ENCODE measurements at places on chromosomes 13 and 19. TPM values are rescaled to one million over a fixed set of nuclear protein-coding genes. Genes with fewer than 3 reads are reported as not detected.
A peak's percentile ranks its signal among the peaks of the same experiment; 100 is the strongest.

GRCh38 chr13:28540612-28541011 is 45.7 kb upstream of the FLT1 start:
- no peaks in the 10 kb centered on the region for H3K36me3 ChIP-seq
- H3K27ac ChIP-seq, result no peak overlapping the region
- H3K4me3 ChIP-seq, result no peak overlapping the region
- no peak for DNase-seq
- no peaks in the 10 kb centered on the region for H3K27me3 ChIP-seq

DNA sequence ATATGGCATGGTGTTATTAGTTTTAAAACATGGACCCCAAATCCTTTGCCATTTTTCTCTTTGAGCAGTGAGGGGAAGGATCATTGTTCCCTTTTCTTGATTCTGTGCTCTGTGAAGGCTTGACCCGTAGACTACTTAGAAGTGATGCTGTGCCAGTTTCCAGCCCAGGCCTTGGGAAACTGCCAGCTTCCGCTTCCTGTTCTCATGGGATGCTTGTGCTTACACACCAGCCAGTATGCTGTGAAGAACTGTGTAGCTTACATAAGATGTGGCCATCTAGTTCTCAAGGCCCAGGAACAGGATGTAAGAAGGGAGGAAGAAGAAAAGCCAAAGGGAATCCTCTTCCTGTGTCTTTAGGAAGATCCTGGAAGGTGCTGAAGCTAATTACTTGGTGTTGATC is 180.9 kb downstream of the PCCA start:
- DNase-seq, result no peak
- peaks cover 7% of the 10 kb centered on the region for H3K4me1 ChIP-seq
- H3K36me3 ChIP-seq, result peaks cover 5% of the 10 kb centered on the region

DNA sequence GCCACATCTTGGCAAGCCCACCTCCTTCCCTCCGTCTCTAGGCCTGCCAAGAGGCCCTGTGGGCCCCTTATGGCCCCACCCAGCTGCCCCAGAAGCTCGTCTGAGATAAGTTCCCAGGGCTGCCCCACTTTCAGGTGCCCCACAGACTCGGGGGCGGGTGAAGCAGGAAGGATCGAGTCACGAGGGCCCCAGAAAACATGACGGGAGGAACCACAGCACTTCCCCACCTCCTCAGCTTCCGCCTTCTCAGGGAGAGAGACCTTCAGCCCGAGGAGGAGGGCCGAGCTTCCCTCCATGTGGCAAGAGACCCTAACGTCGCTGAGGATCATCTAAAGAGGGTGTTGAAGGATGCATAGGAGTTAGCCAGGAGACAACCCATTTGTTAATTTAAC is 4.5 kb upstream of the IL12RB1 start:
- no peaks in the 10 kb centered on the region for H3K27me3 ChIP-seq
- no peak overlapping the region for H3K27ac ChIP-seq
- no peak for DNase-seq
- peaks cover 25% of the 10 kb centered on the region for H3K4me1 ChIP-seq

GRCh38 chr13:99894840-99895443 is 76.6 kb downstream of the ZIC5 start:
- peak overlapping the region; percentile 57 for H3K4me3 ChIP-seq
- peaks cover 20% of the 10 kb centered on the region for H3K4me1 ChIP-seq
- H3K27ac ChIP-seq, result no peak overlapping the region
- H3K27me3 ChIP-seq, result peaks cover 2% of the 10 kb centered on the region

DNA sequence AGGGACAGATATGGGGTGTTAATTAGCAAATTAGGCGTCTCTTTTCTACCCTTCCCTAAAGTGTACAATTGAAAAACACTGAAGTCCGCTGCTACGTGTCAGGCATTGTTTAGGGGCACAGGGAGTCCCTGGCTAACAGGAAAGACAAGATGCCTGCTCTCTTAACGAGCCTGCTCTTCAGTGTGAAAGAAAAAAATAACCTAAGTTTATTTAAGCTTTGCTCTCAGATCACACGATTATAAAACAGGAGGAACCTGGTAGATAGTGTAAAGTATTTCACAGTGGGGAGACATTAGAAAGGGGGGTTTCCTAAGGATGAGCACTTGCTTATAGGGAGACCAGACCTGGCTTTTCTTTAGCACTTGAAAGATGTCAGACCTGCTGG is 38.7 kb downstream of the IGFL2 start:
- H3K27me3 ChIP-seq, result peaks cover 30% of the 10 kb centered on the region
- no peak overlapping the region for H3K4me3 ChIP-seq
- DNase-seq, result no peak
- no peak overlapping the region for H3K27ac ChIP-seq

DNA sequence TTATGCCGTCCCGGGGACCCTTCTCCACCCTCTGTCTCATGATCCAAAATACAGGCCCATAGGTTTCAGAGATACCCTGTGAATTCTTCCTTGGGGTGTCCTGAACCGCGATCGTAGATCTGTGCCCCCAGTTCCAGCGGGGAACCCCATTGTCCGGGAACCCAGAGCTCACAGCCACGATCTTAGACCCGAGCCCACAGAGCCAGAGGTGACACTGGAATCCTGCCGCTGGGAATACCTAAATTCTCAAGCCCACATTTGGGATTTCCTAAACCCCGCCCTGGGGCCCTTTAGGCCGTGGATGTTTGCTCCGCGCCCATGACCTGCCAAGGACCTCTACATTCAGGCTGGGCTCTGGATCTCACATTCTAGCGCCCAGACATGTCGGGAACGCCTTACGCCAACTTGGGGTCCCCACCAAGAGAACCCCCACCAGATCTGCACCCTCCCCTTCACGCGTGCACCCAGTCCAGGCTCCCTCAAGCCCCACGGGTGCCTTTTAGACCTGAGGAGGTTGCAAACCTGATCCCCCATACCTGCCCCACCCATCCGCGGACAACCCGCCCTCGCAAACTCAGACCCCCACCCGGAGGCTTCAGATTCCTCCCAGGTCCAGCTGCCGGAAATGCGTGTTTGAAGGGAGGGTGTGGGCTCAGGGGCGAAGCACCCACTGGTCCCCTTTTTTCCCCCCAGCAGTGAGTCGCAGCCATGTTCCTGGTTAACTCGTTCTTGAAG is 605 bp downstream of the CAPNS1 start:
- peak overlapping the region; percentile 98 for H3K27ac ChIP-seq
- DNase-seq, result no peak
- H3K4me3 ChIP-seq, result peak overlapping the region; percentile 97
- H3K36me3 ChIP-seq, result peaks cover 18% of the 10 kb centered on the region
- H3K27me3 ChIP-seq, result no peaks in the 10 kb centered on the region
- peaks cover 26% of the 10 kb centered on the region for H3K4me1 ChIP-seq

DNA sequence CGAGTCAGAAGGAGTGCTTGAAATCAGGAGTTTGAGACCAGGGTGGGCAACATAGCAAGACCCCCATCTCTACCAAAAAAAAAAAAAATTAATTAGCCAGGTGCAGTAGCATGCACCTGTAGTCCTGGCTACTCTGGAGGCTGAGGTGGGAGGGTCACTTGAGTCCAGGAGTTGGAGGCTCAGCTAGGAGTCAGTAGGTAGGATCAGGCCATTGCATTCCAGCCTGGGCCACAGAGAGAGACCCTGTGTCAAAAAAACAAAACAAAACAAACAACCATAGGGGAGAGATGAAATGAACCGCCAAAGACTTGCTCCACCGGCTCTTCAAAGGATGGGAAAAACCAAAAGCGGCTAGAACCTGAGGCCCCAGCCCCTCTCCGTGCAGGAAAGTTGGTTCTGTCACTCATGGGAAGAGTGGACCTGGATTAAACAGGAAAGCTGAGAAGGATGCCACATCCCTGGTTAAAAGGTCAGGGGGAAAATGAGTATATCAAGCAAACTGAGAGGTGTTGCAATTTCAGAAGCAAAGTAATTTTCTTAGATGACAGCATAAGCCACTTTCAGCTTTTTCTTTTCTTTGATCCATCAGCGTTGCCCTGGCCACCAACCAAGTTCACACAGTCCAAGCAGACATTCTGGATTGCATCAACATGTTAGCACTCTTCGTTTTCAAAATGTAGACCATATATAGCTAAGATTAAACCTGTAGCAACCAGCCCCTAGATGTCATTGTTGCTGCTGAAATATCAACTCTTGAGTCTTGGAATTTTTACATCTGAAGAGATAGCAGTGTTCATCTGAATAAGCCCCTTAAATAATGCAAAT is 8.9 kb upstream of the ZNF507 start:
- no peaks in the 10 kb centered on the region for H3K4me1 ChIP-seq
- no peak overlapping the region for H3K27ac ChIP-seq
- no peaks in the 10 kb centered on the region for H3K36me3 ChIP-seq
- H3K27me3 ChIP-seq, result peaks cover 6% of the 10 kb centered on the region

GRCh38 chr19:28794301-28794700 is 418.6 kb downstream of the UQCRFS1 start:
- peaks cover 41% of the 10 kb centered on the region for H3K27me3 ChIP-seq
- no peaks in the 10 kb centered on the region for H3K36me3 ChIP-seq
- peaks cover 5% of the 10 kb centered on the region for H3K4me1 ChIP-seq

LYPD5 gene
- not detected for total RNA-seq

NPAS1 gene
- total RNA-seq, result 1.0 TPM

LAIR2 gene
- total RNA-seq, result not detected

ADGRE2 gene
- 1.6 TPM for total RNA-seq

NUFIP1 gene
- 6.4 TPM for total RNA-seq

Data from chondrocyte (in vitro differentiated cells).